ENCODE measurements at places on chromosomes 7 and 10.

DNA sequence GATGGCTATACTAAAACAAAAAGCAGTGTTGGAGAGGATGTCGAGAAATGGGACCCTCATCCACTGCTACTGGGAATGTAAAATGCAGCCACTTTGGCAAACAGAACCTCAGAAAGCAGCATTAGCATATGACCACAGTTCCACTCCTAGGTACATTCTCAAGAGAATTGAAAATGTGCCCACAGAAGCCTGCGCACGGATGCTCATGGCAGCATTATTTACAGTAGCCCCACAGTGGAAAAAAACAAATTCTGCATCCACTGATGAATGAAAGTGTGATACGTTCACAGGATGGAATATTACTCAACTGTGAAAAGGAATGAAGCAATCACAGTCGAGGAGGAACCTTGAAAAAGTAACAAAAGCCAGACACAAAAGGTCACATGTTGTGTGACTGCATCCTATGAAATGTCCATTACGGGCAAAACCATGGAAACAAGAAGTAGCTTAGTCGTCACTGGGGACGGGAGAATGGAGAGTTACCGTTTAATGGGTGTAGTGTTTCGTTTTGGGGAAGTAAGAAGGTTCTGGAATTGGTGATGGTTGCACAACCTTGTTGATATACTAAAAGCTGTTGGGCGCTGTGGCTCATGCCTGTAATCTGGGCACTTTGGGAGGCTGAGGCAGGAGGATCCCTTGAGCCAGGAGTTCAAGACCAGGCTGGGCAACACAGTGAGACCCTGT is 2.5 kb upstream of the UPK3B start:
- DNase-seq = no peak

DNA sequence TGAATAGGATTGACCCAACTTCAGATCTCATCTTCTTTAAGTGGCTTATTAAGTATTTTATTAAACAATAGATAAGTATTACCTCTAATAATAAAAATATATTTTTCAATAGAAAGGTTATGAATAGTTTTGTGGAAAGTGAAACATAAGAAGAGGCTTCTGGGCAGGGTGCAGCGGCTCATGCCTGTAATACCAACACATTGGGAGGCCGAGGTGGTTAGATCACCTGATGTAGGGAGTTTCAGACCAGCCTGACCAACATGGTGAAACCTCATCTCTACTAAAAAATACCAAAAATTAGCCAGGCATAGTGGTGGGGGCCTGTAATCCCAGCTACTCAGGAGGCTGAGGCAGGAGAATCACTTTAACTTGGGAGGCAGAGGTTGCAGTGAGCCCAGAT is 26.5 kb downstream of the GPR85 start:
- DNase-seq = no peak

DNA sequence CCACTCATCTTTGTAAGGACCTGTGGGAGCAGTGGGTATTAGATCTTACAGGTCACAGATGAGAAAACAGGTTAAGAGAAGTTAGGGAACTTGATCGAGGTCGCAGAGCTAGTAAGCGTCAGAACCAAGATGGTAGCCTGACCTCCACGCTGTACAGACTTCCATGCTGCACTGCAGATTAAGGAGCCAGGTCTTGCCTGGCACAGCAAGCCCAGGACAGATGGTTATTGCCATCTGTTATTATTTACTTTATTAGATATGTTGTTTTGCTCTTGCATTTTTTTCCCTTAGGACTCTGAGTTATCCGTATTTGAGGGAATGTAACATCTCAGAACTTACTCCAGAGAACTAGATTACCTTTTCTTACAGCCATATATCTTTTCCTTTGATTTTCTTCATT is 147.2 kb downstream of the NSUN6 start:
- no peak for DNase-seq

GRCh38 chr7:31875424-31875823 is 188.4 kb downstream of the PPP1R17 start:
- DNase-seq = no peak

DNA sequence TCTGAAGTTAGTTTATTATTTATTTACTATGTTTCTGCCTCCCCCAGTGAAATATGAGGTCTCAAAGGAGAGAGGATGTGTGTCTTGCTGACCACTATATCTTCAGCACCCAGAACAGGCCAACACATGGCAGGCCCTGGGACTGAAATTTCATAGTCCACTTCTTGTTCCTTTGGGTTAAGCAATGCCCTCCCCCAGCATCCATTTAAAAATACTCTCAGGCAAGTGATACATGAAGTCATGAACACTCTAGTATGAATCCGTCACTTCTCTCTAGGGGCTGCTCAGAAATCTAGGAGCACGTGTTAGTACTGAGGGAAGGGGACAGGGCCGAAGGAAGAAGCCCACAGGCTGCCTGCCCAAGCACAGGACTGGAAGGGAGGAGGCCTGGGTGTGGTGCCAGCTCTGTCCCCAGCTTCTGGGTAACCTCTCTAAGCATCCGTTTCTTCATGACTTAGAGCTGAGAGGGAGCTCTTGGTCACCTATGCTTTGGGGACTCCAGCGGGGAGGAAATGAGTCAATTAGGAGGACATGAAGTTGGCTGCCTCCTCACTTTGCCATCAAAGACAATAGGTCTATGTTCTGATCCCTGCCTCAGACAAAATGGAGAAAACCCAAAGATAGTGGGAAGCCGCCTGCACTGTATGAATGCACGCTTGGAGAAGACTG is 119.2 kb downstream of the KCNMA1 start:
- DNase-seq = no peak

DNA sequence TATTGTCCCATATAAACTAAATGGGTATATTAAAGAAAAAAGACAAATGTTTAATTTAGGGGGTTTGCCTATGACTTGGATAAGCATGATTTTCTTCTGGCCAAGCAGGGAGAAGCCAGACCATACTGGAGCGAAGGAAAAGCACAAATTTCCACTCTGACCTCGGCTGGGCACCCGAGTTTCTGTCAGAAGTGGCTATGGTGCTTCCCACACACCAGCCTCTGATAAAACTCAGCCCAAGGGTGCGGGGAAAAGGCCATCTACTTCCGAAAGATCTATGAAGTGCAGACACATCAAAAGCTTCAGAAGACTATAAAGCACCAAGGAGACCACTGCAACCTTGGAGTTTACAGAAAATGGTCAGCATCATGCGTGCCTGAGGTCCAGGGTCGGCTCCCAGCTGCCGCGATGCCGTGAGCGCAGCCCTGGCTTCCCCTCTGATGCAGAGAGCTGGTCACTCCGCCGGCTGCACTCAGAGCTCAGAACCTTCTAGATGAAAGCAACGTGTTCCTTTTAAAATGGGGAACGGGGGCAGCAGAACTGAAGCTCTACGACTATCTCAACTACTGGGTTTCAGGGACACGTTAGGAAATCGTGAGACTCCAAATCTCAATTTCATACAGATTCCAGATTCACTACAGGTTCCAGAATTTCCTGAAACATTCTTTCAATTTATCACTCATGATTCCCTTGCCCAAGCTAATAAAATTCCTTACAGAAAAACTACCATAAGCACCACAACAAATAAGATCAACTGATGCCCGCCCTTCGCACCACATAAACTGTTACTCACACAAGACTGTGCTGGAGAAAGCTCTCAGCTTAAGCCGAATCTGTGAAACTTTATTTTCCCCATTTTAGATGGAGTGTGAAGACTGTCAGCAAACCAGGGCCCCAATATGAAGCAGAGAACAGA is 84.5 kb downstream of the DIP2C start:
- no peak for DNase-seq

GRCh38 chr10:4431114-4431863 is 394.7 kb upstream of the AKR1E2 start:
- peak; percentile 91 for DNase-seq

- no peak for DNase-seq
Observed at GRCh38 chr10:96651998-96652431, 65.2 kb upstream of the TM9SF3 start.

DNA sequence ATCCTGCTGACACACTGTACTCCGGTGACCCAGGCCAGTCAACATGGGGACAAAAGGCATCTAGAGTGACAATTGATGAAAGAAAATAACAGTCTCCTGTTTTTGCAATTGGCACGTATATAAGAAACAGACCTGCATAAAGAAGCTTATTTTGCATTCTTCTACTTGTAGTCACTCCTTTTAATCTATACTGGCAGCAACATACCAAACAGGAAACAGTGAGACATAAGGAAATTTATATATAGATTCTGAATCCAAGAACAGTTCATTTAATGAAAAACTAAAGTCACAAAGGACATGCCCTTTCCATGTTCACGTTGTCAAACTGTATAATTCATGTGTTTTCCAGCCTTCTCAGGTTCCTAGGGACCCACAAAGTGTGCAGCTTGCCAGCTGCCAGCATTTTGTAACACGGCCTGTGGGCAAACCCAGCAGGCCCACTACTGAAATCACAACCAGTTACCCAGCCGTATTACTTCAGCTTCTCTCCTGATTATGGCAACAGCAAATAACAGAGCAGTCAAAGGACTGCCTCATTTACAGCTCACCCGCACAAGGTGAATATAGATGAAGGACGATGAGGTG is 72.3 kb downstream of the AMPH start:
- DNase-seq = no peak

GRCh38 chr7:55018361-55019190 is at the start of gene EGFR:
TSS of gene EGFR (plus strand) at chr7:55019017. CDS start at chr7:55019278, 261 bp downstream.
- DNase-seq = peak; percentile 25

DNA sequence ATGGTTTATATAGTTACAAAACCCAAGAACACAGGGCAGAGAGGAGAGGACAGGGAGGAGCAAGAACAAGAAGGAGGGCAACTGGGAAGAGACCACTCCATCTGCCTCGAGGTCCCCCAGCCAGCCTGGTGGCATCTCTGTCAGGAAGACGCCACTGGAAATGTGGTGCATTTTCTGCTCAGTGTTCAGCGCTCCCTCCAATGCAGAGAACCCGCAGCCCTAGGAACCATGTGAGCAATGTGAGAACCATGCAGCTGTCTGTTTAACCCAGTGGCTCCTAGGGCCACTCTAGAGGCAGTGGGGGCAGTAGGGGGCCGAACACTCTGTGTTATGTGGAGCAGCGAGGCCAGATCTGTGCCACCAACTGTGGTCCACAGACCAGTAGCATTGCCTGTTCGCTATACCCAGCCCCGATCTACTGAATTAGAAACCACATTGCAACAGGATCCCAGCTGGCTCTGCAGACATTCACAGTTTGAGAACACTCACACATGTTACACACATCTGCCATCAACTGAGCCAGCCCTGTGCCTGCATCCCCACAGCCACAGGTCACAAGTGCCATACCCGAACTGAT is 110.2 kb downstream of the CPXM2 start:
- no peak for DNase-seq

DNA sequence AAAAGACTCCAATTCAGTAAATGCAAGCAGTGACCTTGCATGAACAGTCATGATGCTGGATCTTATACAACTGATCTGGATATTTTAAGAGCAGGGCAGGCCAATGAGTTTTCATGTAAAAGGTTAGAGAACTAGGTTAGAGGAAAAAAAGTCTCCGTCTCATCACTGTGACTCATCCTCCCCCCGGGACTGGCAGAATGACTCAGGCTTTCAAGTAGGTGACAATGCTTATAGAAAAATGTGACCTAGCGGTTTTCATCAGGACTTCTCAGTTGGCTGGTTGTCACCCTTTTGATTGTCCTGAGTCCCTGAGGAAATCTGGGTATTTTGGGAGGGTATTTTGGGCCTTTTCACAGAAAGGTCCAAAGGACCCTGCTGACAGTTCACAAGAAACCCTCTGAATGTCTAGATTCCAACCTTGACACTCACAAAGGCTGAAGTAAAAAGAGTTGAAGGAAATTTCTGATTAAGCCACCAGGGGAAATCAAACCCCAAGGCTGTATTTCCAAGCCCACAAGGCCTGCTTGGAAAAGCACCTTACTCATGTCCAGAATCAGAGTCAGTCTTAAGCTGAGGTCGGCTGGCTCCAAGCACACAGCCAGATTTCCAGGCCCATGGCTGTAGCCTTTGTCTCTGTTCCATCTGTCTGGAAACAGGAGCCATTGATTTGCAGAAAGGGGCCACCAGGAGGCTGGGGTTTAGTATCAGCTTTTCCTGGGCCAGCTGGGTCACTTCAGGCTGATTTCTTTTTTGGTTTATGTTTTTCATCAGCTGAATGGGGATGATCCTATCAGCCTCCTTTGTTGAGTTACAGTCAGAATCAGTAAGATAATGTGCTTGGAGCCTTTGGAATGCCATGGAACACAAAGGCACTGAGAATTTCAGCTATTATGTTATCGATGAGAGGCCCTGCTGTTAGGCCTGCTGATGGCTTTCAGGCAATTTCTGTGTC is 226.4 kb upstream of the HABP2 start:
- DNase-seq = no peak

GRCh38 chr10:72176701-72177100 is 39.1 kb upstream of the ANAPC16 start:
- DNase-seq = no peak

GRCh38 chr10:61761825-61762217 is 99.1 kb downstream of the CABCOCO1 start:
- no peak for DNase-seq

DNA sequence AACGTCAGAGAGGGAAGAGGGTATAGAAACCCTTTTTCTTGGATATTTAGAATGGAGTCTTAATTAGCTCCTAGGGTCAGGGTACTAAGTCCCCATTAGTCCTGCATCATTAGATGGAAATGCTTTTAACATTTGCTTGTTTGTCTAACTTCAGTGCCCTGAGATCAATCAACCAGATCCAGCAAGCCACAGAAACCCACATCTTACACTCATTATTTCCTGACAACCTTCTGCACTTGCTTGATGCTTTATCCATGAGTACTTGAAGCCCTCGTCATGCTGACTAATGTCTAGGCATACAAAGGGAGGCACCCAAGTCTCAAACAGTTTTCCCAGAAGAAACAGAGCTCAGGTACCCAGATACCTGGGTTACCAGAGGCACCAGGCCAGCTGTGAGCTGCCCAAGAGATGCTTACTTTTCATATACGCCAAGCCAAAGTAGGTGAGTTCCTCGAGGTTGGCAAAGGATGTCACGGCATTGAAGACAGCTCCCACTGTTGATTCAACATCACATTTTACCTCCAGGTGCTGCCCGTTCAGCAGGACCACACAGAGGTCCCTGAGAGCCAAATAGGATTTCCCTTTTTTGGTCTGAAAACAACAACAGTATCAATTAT is 42.7 kb downstream of the FRMPD2 start:
- no peak for DNase-seq

GRCh38 chr10:118918587-118918986 is 110.9 kb upstream of the NANOS1 start:
- DNase-seq = no peak

GRCh38 chr10:91603931-91604331 is 28.9 kb downstream of the PPP1R3C start:
- DNase-seq = peak; percentile 89

GRCh38 chr10:62093863-62094291 is 174.8 kb downstream of the RTKN2 start:
- peak; percentile 88 for DNase-seq
